ENCODE measurements at places on chromosomes 7 and 10. TPM values are rescaled to one million over a fixed set of nuclear protein-coding genes. Genes with fewer than 3 reads are reported as not detected.

DNA sequence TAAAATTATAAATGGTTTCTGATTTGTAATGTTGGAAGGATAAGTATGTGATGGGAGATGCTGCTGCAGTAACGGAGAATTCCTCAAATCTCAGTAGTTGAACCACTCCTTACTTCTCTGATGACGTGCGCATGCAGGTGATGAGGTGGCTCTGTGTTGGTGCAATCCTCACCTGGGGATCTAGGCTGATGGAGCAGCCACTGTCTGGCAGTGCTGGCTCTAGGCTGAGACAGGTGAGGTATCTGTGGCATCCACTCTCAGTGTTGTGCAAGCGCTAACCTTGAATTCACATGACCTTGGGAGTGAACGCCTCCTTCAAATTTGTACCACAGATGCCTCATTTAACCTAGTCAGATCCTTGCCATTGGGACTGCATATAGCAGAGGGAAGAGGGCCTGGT lies 35.0 kb downstream of the LHFPL3 start:
- no peaks in the 10 kb centered on the region for H3K27me3 ChIP-seq
- no peaks in the 10 kb centered on the region for H3K36me3 ChIP-seq
- H3K4me1 ChIP-seq: no peaks in the 10 kb centered on the region
- no peak for DNase-seq
- H3K4me3 ChIP-seq: no peak overlapping the region
- H3K27ac ChIP-seq: no peak overlapping the region

Gene ANKRD61
- not detected for total RNA-seq

- H3K27ac ChIP-seq: no peak overlapping the region
- H3K36me3 ChIP-seq: no peaks in the 10 kb centered on the region
- H3K4me3 ChIP-seq: no peak overlapping the region
- H3K27me3 ChIP-seq: peaks cover 4% of the 10 kb centered on the region
- no peak for DNase-seq
Observed at GRCh38 chr7:108294595-108294994, 161.6 kb downstream of the NRCAM start.

- no peaks in the 10 kb centered on the region for H3K27me3 ChIP-seq
- peaks cover 7% of the 10 kb centered on the region for H3K4me1 ChIP-seq
- no peak for DNase-seq
- no peaks in the 10 kb centered on the region for H3K36me3 ChIP-seq
- H3K4me3 ChIP-seq: no peak overlapping the region
- no peak overlapping the region for H3K27ac ChIP-seq
Observed at GRCh38 chr7:2386964-2387669, 16.3 kb upstream of the CHST12 start.

- H3K27ac ChIP-seq: no peak overlapping the region
- DNase-seq: no peak
- H3K4me3 ChIP-seq: no peak overlapping the region
- no peaks in the 10 kb centered on the region for H3K36me3 ChIP-seq
- H3K27me3 ChIP-seq: no peaks in the 10 kb centered on the region
Observed at GRCh38 chr7:2051707-2052656, 180.8 kb downstream of the MAD1L1 start.

GRCh38 chr7:111437736-111438135 lies 124.6 kb downstream of the IMMP2L start:
- no peaks in the 10 kb centered on the region for H3K36me3 ChIP-seq
- no peaks in the 10 kb centered on the region for H3K4me1 ChIP-seq
- H3K4me3 ChIP-seq: no peak overlapping the region

DNA sequence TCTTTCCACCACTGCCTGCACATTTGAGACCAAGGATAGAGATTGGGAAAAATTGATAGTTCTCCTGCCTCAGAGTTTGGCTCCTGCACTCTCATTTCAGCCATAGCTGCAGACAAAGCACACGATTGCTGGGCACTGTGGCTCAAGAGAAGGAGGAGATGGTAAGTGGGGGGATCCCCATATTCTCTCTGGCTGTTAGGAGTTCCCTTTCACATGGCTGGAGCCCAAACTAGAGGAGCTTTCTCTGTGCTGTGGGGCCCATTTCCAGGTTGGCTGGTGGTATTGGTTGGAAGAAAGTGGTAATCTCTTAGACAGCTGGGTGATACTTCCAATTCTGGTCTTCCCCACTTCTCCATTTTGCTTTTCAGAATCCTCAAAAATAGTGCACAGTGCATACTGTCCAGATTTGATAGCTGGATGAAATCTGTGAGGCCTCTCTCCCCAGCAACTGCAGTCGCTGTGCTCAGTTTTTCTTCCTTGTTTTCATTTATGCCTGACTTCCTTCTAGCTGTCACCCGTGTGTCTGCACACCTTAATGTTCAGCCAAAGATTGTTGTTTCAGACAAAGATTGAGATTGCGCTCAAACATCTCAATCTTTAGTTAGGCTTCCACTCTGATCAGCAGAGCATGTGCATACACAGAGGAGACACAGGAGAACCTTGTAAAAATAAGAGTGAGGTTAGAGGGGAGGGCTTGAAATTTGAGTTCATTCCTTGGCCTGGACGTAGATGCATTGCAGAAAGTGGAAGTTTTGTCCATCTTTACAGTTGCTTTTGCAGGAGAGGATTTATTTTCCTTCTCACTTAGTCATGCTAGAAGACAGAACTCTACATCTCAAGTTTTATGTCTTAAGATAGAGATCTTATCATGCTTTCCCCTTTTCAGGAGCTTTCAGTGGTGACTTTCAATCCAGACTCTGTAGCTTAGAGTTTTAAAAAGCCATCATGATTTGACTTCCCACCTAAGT lies 28.6 kb downstream of the RABGEF1 start:
- no peak overlapping the region for H3K27ac ChIP-seq
- no peaks in the 10 kb centered on the region for H3K27me3 ChIP-seq
- no peak for DNase-seq
- H3K4me3 ChIP-seq: no peak overlapping the region

DNA sequence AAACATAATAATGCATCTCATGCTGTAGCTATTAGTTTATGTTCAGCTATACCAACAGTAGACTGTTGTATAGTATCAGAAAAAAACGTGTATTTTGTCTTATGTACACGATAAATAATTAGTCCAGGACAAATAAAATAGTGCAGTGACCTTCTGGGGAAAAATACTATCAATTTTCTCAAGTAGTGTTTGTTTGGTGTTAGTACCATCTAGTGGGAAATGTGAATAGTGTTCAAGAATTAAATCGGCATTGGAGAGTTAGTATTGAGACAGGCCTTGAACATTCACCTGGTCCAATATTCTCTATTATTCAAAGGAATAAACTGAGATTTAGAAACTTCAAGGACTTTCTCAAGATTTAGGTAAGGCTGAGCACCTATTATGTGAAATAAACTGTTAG lies 21.7 kb upstream of the OR2A5 start:
- H3K27ac ChIP-seq: no peak overlapping the region
- H3K27me3 ChIP-seq: no peaks in the 10 kb centered on the region
- no peaks in the 10 kb centered on the region for H3K36me3 ChIP-seq
- no peaks in the 10 kb centered on the region for H3K4me1 ChIP-seq

Gene CDC14C
- not detected for total RNA-seq

- H3K4me3 ChIP-seq: no peak overlapping the region
- no peaks in the 10 kb centered on the region for H3K36me3 ChIP-seq
- H3K4me1 ChIP-seq: peaks cover 30% of the 10 kb centered on the region
- peak overlapping the region; percentile 92 for H3K27ac ChIP-seq
Observed at GRCh38 chr7:12685550-12685949, 1.9 kb upstream of the ARL4A start.

Gene EIF5AL1
- 0.42 TPM for total RNA-seq

Gene RBP4
- 2.0 TPM for total RNA-seq

DNA sequence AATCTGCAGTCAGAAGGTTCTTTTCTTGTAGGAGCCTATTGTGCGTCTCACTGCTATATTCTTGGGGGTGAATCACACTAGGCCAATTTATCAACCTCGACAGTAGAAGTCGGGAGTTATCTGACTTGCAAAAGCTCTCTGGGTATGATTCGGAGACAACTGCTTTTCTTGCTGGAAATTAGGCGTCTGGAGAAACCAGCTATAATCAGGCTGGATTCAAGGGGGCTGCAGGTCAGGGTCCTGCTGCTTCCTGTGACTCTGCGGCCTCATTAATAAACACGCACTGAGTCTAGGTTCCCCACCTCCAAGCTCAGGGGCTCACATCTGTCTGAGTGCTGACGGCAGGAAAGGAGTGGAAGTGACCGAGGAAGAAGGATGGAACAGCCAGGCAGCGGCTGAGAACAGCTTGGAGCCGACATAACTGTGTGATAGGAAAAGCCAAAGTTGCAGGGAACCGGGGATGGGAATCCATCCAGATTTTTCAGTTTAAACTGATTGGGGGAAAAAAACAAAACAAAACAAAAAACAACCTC lies 184.6 kb downstream of the FANK1 start:
- no peaks in the 10 kb centered on the region for H3K27me3 ChIP-seq
- no peak for DNase-seq
- no peaks in the 10 kb centered on the region for H3K4me1 ChIP-seq
- H3K36me3 ChIP-seq: no peaks in the 10 kb centered on the region
- no peak overlapping the region for H3K27ac ChIP-seq

- no peak overlapping the region for H3K4me3 ChIP-seq
- H3K4me1 ChIP-seq: peaks cover 7% of the 10 kb centered on the region
- H3K27ac ChIP-seq: no peak overlapping the region
- H3K36me3 ChIP-seq: no peaks in the 10 kb centered on the region
- peaks cover 2% of the 10 kb centered on the region for H3K27me3 ChIP-seq
Observed at GRCh38 chr7:22351329-22351692, 5.6 kb downstream of the RAPGEF5 start.

DNA sequence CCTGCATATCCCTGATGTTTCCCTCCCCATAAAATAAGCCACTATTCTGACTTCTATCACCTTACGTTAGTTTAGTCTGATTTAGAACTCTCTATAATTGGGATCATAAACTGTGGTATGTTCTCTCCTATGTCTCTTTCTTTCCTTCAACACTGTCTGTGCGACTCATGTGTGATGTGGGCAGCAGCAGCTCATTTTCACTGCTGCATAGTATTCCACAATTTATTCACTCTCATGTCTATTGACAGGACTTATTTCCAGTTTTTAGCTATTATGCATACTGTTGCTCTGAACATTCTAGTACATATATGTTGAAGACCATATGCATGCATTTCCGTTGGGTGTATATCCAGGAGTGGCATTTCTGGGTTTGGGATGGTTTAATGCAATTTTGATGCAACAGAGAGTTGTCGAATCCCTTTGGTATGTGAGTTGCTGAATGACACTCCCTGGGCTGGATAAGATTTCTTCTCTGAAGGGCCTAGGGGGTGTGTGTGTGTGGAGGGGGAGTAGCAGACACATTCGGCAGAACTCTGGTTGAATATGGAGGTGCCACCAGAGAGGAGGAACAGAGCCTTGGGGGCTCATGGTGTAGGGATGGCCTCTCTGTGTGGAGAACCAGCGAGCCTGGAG lies 87.8 kb upstream of the PCBD1 start:
- no peak overlapping the region for H3K27ac ChIP-seq
- H3K36me3 ChIP-seq: no peaks in the 10 kb centered on the region
- no peaks in the 10 kb centered on the region for H3K4me1 ChIP-seq
- H3K4me3 ChIP-seq: no peak overlapping the region

DNA sequence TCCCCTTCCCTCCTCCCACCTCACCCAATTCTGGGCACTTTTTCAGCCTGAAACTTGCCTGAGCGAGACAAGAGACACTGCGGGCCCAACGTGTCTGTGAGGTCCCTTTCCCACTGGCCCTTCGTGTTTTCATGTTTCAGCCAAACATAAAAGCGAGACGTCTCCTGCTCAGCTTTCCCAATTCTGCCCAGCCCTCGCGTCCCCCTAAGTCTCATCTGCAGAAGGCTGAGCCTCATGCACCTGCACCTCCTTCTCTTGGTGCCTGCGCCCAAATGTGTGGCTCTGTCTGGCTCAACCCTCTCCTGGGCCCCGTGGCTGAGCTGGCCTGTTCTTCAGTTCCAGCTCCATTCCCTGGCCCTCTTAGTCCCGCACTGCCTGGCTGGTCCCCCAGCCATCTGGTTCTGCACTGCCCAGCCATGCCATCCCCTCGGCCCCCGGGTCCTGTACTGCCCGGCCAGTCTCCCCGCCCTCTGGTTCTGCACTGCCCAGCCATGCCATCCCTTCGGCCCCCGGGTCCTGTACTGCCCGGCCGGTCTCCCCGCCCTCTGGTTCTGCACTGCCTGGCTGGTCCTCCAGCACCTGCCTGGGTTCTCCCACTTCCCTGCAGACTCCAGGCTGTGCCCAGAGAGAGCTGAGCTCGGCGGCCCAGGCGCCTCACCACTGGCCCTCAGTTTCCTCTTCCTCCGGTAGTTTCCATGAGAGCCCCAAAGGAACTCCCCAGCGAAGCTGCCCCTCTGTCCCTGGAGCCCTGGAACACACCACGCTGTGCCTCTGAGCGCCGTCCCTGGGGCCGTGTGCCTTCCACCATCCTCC lies 224.1 kb downstream of the DNAJB6 start:
- no peak overlapping the region for H3K4me3 ChIP-seq
- H3K27me3 ChIP-seq: no peaks in the 10 kb centered on the region
- H3K27ac ChIP-seq: no peak overlapping the region
- H3K36me3 ChIP-seq: no peaks in the 10 kb centered on the region
- no peaks in the 10 kb centered on the region for H3K4me1 ChIP-seq

Gene PCDH15
- not detected for total RNA-seq

Gene TACC2
- 69.4 TPM for total RNA-seq

DNA sequence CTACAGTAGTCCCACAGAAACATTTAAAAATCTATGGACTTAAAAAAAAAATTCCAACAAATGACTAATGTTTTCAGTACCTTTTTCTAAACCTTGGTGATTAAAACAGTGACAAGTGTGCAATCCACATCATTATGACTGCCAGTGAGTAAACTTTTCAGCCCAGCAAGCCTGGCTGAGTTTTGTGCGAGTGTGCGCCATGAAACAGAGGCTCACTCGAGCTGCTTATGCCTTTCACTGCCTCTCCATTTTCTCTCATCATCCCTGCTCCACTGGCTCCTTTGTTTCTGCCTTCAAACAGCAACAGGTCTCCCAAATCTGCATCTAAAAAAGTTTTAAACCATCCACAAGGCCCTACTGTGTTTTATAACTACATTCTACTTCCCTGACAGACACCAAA lies 105.8 kb downstream of the USP6NL start:
- no peak overlapping the region for H3K27ac ChIP-seq
- H3K4me1 ChIP-seq: no peaks in the 10 kb centered on the region
- no peak for DNase-seq

DNA sequence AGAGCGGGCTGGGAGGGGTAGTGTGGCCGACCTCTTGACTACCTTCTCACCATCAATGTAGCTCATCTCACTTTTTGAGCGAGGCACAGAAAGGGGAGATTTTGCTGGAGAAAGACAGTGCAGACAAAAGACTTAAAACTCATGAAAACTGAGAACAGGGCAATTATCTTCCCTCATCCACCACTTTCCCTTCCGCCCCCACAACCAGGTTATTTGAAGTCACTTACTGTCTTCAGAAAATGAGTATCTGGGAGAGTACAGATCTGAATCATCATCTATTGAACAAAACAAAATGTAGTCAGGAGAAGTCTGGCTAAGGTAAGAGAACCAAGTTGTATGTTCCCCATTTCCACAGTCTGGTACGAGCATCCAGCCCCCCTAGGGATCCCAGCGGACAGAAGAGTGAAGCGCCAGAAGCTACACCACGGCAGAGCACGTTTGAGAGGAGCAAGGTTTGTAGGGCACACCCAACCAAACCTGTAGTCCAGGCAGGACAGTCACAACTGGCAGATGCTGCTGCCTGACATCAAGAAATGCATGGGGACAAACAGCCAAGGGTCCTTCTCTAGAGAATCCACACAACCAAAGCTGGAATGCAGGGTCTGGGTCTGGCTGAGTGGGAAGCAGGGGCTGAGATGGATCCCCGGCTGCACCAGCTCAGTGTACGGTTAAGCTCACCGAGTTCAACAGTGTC lies 93.4 kb upstream of the PDLIM1 start:
- H3K4me1 ChIP-seq: peaks cover 98% of the 10 kb centered on the region
- DNase-seq: no peak
- H3K27ac ChIP-seq: peak overlapping the region; percentile 67
- no peaks in the 10 kb centered on the region for H3K27me3 ChIP-seq
- no peak overlapping the region for H3K4me3 ChIP-seq
- peaks cover 29% of the 10 kb centered on the region for H3K36me3 ChIP-seq
